Epithelial cell of prostate (primary cell): ENCODE measurements at places on chromosomes 5 and 9.

- no peak for DNase-seq
Observed at GRCh38 chr5:124504081-124504916, 242.1 kb downstream of the ZNF608 start.

DNA sequence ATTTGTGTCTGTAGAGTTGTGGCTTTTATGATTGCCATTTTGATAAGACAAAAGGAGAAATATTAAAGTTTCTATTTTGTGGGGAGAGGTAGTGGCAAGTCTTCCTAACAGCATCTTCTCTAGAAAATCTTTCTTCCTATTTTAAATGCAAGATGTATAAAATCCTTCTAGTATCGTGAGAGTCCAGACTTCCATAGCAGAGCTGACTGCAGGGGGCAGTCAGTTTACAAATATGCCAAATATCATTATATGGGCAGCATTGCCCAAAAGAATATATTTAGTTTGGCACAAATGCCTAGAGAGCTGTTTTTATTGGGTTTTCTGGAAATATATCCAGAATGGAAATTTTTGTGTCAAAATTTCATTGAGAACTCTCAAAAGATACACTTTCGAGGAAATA lies 82.1 kb upstream of the ALDH1A1 start:
- no peak for DNase-seq

DNA sequence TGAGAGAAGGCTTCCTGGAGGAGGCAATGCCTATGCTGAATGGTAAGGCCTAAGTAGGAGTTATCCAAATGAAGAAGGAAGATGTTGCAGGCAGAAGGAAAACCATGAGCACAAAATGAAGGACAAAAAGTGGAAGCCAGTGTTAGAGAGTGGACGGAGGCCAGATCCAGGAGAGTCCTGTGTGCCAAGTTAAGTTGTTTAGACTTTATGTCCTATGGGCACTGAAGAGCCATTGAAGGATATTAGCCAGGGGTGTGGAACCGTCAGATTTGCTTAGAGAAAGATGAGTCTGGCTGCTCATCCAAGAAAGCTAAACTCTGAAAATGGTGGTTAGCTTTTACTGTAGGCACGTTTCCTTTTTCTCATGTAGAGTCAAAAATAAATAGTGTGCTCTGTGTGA lies 254.7 kb downstream of the ADAMTSL1 start:
- no peak for DNase-seq

DNA sequence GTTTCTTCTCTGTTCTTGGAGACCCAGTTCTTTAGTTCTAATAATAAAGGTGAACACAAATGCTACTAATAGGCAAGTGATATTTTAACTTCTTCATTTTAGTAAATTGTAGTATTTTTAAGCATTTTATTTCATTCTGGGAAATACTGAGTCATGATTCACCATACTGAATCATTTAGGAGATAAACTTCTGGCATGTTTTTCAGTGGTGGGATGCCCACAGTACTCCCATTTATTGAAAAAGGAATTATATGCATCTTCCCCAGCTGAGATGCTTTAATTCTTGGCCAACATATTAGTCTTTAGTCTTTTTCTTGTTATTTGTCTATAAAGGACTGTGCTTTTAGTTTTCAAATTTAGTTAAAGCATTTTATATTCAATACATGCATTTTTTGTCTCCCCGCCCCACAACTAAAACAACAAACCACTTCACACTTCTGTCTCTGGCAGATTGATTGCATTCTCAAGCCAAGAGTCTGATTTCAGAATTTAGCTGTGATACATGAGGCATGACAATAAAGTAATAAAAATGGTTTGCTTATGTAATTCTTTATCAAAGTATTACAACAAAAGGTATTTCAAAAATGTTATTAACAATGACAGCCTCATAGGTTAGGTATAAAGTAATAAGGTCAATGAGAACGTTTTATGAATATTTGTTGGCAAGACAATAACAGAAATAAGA lies 125.2 kb upstream of the CDH18 start:
- no peak for DNase-seq

- DNase-seq = no peak
Observed at GRCh38 chr5:107592515-107592914, 78.2 kb downstream of the EFNA5 start.

DNA sequence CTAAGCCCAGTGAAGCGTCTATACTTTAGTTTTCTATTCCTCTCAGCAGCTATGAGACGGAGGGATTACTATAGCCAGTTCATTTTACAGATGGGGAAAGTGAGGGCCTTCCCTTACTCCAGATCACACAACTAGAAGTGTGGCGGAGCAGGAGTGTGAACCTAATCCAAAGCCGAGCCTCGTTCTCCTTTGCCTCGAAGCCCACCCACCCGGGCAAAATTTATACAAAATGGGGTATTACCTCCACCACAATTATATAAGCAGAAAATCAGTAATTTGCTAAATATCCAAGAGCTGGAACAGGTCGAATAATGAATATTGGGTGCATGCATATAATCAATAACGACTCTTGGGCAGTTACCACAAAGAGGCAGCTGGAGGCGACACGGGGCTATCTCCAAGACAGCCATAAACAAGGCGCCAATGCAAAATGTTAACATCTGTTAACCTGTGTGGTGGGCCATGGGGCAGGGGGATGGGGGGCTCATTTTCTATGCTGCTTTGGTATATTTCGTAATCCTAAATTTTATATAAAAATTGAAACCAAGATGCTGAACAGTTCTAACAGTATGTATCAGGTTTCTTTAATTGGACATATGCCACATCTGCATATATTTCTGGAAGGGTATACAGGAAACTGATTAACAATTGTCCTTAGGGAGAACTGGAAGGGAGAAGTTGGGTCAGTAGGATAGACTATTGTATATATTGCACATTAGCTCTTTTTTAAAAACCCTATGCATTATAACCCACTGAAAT lies 1.2 kb upstream of the RNF44 start:
- no peak for DNase-seq
